ENCODE measurements at places on chromosomes 7 and 10.

DNA sequence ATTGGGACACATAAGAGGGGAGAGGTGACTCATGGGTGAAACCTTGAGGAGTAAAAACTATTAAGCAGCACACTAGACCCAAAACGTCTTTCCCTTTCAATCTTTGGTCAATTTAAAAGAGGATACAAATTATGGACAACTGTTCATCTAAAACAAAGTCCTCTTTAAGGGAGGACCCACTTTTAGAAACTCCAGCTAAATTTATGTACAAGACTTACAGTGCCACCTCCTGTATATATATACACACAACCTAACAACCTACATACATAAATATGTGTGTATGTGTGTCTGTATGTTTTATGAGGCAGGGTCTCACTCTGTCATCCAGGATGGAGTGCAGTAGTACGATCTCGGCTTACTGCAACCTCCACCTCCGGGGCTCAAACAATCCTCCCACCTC lies 18.1 kb upstream of the ZC3HAV1 start:
- no peak for DNase-seq

DNA sequence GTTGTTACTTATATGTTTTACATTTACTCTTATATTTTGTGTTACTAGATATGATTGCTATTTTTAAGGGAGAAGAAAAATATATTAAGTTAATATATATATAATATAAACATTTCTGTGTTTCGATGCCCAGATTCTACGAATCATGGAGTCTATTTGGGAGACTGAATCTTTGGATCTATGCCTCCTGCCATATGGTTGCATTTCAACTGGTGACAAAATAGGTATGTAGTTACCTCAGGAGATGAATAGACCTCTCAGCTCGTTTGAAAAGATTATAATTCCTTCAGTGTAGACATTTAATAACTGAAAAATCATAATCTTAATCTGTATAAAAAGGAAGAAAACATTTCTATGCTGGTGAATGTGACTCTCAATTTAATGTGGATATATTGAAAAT lies 16.9 kb downstream of the PIK3CG start:
- no peak for DNase-seq

- DNase-seq = no peak
Measured at GRCh38 chr7:23207884-23208283, 26.0 kb downstream of the NUP42 start.

DNA sequence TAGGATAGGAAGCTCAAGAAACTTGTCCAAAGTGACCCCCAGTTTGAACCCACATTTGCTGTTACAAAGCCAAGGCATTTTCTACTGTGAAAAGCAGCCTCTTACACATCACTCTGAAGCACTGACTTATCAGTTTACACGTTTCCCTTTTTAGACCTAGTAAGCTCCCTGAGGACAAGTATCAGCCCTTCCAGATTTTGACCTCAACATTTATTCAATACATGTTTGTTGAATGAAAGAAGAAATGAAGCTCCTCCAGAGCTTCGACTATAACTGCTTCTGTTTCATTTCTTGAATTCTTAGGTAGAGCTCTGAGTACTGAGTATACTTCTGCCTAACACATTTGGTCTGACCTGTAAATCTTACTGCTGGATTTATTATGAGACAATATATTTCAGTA lies 2.7 kb downstream of the WASL start:
- no peak for DNase-seq

- no peak for DNase-seq
Measured at GRCh38 chr7:112192236-112193154, 13.7 kb downstream of the DOCK4 start.

DNA sequence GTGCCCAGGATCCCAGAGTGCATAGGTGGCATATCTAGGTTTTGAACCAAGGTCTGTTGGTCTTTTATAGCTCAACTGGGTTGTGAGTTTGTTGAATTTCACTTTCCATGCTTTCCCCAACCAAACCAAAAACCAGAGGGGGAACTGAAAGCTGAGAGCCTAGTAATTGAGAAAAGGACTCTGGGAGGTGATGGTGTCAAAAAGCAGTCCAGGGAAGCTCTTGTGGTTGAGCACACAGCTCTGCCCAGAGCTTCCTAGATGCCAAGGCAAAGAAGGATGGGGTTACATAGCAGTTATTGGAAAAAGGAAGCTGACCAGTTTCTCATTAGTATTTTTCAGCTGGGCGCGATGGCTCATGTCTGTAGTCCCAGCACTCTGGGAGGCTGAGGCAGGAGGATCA lies 9.9 kb downstream of the POR start:
- DNase-seq = no peak

DNA sequence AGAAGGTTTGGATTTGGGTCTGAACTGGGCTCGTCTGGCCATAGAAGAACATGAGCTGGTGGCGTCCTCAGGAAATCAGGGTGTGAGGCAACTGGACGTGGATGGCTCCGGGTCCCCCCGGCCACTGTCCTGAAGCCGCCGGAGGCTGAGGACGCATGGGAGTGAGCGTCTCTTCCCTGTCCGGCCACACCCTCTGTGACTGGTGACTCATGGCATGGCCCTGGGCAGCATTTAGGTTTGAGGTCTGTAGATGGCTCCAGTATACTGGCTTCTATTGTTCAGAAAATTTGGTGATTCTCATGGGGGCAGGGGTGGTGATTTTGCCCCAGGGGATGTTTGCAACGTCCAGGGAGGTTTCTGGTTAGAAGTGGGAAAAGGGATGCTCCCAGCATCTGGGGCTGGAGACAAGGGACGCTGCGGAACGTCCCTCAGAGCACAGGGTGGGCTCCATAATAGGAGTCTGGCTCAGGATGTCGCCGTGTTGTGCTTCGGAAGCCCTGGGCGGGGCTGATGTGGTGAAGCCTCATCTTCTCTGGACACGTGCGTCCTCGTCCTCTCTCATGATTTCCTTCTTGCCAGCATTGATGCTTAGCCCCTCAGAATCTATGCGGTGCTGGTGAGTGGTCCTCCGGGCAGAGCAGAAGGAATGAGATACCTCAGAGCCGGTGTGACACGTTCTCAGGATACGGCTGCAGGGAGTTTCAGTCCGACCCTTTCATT lies 49.9 kb downstream of the PITRM1 start:
- DNase-seq = no peak

- DNase-seq = no peak
Measured at GRCh38 chr7:25965405-25966123, 186.4 kb upstream of the NFE2L3 start.

DNA sequence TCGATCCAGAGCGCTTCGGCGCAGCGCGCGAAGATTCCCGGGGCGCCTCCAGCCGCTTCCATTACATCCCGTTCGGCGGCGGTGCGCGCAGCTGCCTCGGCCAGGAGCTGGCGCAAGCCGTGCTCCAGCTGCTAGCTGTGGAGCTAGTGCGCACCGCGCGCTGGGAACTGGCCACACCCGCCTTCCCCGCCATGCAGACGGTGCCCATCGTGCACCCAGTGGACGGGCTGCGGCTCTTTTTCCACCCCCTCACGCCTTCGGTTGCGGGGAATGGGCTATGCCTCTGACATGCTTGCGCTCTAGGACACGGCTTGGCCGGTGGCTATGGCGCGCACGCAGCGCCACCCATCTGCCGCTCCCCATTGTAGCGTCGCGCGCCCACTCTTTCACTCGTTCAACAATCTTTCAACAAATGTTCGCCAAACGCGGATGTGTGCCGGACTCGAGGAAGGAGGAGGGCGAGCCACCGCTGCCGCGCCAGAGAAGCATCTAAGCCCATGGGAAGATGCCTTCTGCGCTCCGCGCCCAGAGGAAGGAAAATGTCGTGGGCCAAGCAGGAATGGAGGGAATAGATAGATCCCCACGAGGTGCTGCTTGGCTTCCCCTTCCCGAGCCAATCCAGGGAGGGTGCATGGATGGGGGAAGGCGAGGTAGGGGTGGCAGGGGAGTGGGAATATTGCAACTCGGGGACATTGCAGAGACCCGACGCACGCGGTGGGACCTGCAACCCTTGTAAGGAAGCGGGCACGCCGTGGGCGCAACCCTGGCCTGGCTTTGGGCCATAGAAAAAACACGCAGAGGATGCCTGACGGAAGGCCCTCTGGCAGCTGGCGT lies 5.1 kb upstream of the CYP26A1 start:
- no peak for DNase-seq

DNA sequence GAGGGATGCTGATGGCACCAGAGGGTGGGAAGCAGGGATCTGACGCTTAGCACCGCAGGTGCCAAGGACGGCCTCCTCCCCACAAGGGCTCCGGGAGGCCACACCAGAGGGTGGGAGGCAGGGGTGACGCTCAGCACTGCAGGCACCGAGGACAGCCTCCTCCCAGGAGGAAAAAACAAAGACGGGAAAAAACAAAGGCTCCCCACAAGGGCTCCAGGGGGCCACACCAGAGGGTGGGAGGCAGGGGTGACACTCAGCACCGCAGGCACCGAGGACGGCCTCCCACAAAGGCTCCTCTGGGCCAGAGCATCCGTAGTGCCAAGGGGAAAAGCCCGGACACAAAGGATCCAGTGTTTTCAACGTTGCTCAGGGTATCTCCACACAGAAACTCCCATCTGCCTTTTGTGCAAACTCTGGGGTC lies 25.6 kb downstream of the DIP2C start:
- no peak for DNase-seq

GRCh38 chr10:6299234-6299633 lies 96.5 kb downstream of the PFKFB3 start:
- no peak for DNase-seq

GRCh38 chr10:13808556-13809391 lies 222.0 kb downstream of the PRPF18 start:
- no peak for DNase-seq

DNA sequence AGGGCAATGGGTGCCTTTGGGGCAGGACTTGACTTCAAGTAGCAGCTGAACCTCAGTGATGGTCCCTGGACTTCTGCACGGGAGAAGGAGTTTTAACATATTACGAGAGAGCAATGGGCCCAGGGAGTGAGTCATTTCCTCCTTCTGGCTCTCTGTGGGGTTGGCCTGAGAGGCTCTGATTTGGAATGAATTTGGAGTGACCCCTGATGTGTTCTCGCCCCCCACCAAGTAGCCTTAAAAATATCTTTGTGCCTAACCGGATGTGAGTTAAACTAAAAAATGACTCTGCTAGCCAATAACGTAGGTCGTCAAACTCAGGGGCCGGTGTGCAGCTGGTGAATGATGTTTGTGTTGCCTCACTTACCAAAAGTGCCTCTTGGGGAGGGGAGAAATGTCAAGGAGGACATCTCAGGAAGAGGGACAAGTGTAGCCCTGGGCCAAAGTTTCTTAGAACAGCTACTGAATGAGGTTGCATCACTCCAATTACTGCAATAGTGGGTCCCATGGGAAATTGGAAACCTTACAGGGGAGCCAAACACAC lies 656.6 kb downstream of the INHBA start:
- DNase-seq = no peak

- peak; percentile 56 for DNase-seq
Measured at GRCh38 chr10:4407783-4408182, 418.2 kb upstream of the AKR1E2 start.

GRCh38 chr10:98474628-98475027 lies 27.9 kb upstream of the HPS1 start:
- DNase-seq = no peak

- no peak for DNase-seq
Measured at GRCh38 chr10:92638037-92638436, 45.1 kb downstream of the KIF11 start.

DNA sequence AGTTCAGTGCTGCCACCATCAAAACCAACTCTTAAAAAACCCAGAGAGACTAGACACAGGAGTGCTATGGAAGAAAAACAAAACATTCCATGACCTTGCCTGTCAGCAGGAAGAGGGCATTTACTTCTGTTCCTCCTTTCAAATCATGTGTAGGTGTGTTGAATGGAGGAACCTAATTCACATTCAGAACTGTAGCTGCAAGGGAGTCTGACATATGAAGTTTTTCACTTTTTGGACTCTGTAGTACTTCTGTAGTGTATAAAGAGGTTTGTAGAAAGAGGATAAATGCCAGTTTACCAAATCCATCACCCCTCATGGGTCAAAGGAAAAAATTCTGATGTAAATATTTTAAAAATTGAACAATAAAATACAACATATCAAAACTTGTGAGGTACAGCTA lies 51.1 kb upstream of the SYPL1 start:
- no peak for DNase-seq

GRCh38 chr10:93422118-93422517 lies 60.0 kb downstream of the MYOF start:
- no peak for DNase-seq

DNA sequence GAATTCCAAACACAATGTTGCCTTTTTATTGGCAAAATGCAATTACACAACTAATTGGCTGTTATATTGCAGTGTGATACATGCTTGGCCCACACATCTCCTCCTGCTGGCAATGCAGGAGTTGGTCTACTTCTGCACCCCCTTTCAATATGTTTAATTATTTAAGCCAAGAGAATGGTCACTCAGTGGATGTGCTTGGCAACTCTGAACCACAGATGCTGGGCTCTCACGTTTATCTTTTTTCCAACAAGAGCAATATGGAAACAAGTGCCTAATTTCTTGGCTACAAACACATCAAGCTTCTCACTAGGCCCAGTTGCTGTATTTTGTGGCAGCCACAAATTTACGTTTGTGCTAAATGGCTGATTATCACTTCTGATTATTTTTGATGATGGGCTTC lies 1149.2 kb upstream of the CELF2 start:
- no peak for DNase-seq

DNA sequence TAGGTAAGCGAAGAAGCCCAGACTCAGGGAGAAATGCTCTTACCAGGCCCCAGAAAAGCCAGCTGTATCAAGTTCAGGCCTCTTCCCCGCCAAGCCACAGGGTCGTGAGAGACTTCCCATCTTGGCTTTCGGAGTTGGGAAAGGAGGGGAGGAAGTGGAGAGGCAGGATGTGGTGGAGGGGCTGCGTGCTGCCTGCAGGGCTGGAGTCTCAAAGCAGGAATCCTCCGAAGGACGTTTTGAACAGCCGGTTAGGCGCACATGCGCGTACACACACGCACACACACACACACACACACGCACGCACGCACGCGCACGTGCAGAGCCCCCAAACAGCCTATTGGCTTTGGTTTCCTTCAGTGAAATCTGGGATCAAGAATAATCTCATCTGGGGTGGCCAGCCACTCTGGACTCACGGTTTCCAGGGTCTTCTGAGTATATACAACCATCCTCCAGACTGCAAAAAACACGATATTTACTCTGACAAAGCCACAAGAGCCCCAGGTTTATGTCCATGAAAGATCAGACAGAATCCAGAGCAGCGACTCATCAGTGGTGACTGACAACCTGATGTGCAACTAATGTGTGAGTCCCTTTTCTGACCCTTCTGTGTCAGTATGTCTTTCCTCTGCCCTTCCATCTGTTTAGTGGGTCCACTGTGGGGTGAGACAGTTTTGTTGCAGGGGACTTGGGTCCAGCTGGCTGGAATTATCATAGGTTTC lies 115.0 kb upstream of the ZNF438 start:
- peak; percentile 84 for DNase-seq

DNA sequence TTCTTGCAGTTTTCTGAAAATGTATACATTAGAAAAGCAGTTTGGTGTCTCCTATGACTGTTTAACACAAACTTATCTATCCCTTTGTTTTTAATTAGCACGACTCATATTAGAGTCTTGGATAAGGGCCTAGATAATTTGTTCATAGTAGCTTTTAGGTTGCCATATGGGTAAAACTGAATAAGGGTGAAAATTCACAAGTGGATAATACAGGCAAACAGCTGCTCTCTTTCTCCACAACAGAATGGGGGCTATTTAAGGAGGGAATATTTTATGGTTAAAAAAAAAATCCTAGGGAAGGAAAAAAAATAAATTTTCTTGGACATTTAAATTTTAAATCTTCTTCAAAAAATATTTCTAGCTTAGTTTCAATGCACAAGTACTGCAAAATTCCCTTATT lies 1416.1 kb downstream of the GATA3 start:
- no peak for DNase-seq
